ENCODE measurements at places on chromosomes 16 and 17.
A peak's percentile ranks its signal among the peaks of the same experiment; 100 is the strongest.

DNA sequence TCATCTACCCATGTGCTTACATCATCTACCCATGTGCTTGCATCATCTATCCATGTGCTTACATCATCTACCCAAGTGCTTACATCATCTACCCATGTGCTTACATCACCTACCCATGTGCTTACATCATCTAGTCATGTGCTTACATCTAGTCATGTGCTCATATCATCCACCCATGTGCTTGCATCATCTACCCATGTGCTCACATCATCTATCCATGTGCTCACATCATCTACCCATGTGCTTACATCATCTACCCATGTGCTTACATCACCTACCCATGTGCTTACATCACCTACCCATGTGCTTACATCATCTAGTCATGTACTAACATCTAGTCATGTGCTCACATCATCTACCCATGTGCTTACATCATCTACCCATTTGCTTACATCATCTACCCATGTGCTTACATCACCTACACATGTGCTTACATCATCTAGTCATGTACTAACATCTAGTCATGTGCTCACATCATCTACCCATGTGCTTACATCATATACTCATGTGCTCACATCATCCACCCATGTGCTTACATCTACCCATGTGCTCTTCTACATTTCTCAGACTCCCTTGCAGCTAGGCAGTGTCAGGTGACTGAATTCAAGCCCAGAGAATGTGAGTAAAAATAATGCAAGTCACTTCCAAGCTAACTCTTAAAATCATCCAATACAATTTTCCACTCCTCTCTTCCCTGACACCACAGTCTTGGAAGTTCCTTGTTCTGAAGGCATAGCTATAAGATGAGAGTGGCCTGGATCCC is 196.8 kb downstream of the CBLN1 start:
- DNase-seq = no peak

DNA sequence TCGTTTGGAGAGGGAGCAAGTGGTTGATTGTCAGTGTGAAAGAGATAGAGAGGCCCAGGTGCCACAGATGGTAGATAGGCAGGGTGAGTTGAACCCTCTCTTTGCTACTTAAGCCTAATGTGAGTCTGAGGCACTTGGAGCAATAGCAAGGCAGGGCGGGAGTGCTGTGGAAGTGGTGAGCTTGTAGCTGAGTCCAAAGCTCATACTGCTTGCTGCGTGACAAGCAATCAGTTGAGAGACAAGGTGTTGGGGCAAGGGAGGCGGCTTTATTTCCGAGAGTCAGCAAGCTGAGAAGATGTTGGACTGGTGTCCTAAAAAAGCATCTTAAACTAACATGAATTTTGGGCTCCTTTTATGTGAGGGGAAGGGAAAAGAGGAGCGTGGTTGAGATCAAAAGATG is 112.9 kb upstream of the ZKSCAN2 start:
- DNase-seq = no peak

DNA sequence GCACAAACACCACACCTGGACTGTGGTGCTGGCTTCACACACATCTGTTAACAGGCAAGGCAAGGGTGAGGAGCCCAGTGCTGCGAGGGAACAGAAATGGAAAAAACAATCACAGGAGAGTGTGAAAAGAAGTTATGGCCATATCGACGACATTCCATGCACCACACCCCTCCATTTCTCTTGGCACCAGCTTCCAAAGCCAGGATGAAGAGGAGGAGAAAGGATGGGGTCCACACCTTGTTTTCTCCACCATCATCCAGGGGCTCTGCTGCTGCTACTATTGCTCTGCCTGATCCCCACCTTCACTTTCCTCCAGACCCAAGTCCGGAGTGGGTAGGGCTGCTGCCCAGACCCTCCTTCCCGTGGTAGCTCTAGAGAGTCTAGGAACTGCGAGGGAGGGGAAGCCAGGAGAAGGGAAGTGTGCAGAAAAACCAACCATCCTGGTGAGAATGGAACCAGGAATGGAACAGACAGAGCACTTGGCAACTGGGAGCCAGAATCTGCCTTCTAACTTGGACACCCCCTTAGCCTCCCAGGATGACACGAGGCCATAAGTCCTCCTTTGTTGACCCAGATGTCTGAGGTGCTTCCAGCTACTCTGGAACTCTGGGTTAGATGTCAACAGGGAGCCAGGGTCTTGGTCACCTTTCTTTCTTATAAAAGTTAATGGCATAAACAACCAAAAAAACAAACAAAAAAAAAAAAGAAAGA is 1.2 kb upstream of the PROCA1 start:
- DNase-seq = no peak

DNA sequence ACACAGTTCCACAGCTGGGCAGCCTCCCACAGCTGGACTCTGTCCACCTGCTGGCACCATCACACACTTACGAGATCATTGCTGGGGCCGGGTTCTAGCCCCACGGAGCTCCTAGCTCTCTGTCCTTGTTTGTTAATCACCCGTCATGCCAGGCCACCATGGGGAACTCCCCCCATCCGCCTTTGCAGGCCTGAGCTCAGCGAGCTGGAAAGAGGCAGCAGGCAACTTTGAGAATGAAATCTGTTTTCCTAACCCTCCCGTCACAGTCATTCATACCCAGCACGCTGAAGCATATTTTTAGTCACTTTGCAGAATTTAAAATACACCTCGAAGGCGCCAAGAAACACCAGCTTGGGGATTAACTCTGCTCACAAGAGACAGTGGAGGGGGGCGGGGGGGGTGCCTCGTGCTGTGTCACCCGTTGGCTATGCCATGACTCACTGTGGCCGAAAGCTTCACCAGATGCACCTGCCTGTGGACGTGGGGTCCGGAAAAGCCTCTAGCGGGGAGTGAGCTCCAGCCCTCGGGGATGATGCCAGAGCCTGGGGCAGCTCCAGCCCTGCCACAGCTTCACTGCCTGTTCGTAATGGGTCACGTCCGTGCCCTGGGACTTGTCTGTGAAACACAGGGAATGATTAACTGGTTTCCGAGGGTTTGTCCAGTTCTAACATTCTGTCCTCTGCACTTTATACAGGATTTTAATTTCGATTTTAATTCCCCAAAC is 1.4 kb upstream of the SPNS2 start:
- DNase-seq = no peak

- DNase-seq = no peak
Measured at GRCh38 chr17:39198186-39198566, 707 bp upstream of the CACNB1 start.

DNA sequence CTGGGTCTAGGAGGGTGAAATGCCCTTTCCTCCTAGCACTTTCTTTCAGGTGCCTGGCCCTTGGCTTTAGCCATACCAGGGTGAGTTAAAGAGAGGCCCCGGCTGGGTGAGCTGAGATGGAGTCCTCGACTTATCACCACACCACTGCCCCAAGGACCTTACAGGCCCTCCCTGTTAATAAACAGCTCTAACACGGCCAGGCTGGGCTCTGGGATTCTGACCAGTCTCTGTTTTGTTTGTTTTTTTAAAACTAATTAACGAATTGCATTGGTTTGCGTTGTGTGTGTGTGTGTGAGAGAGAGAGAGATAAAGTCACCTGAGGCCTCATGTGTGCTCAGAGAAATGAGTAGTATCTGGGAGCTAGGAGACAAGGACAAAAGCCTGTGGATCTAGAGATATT is 14.3 kb downstream of the MYL4 start:
- no peak for DNase-seq

DNA sequence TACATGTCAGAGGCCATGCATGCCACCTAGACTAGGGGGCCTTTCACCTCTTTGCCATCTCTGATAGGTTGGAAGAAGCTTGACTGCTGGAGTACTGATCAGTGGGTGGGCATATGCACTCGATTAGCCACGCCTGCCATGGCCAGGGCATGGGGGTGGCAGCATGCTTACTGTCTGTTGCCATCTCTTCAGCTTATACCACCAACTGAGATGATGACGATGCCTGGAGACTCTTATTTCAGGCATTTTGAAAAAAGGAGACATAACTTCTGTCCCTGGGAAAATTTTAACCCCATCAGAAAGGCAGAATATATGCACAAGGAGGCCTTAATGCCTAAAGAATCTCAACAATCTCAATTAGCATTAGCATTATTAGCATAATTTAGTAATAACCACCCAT is 60.8 kb downstream of the MSI2 start:
- DNase-seq = no peak

- no peak for DNase-seq
Measured at GRCh38 chr17:82005701-82006348, 16.9 kb downstream of the CENPX start.

DNA sequence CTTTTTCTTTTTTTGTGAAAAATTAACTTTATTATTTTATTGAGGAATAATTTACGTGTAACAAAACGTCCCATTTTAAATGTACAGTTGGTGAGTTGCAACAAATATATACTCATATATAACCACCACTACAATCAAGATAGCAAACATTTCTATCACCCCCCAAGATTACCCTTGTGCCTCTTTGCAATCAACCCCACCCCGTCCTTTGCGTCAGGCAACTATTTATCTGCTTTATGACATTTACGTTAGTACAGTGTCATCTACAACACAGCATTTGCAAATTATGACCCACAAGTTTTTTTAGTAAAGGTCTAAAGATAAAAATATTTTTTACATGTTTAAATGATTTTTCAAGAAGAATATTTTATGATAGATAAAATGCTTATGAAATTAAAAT is 485.6 kb upstream of the SOX9 start:
- DNase-seq = no peak

- no peak for DNase-seq
Measured at GRCh38 chr17:15981208-15981607, 18.3 kb downstream of the ZSWIM7 start.

- no peak for DNase-seq
Measured at GRCh38 chr17:20235747-20236146, 226.6 kb downstream of the SPECC1 start.

- DNase-seq = peak; percentile 82
Measured at GRCh38 chr17:43907998-43908721, 824 bp upstream of the MPP2 start.

GRCh38 chr17:75249564-75249963 is 11.8 kb downstream of the GGA3 start:
- no peak for DNase-seq

- DNase-seq = no peak
Measured at GRCh38 chr17:77211681-77212080, 70.9 kb downstream of the SEC14L1 start.

DNA sequence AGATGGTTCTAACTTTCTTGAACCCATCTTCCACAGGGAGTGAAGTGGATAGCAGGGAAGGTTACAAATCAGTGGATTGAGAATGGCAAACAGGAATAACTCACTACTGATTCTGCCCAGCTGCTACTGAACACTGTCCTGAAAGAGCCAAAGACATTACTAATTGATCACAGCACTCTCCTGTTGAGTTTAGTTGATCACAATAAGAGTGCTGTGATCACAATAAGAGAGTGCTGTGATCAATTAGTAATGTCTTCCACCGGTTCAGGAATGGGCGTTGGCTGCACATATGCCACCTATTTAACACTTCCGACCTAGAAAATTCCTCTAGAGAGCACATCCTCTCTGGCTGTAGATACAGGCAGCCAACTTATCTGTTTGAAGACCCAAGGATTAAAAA is 11.4 kb downstream of the CFAP97D1 start:
- DNase-seq = peak; percentile 43

GRCh38 chr17:49031965-49032928 is 35.1 kb downstream of the IGF2BP1 start:
- peak; percentile 92 for DNase-seq

DNA sequence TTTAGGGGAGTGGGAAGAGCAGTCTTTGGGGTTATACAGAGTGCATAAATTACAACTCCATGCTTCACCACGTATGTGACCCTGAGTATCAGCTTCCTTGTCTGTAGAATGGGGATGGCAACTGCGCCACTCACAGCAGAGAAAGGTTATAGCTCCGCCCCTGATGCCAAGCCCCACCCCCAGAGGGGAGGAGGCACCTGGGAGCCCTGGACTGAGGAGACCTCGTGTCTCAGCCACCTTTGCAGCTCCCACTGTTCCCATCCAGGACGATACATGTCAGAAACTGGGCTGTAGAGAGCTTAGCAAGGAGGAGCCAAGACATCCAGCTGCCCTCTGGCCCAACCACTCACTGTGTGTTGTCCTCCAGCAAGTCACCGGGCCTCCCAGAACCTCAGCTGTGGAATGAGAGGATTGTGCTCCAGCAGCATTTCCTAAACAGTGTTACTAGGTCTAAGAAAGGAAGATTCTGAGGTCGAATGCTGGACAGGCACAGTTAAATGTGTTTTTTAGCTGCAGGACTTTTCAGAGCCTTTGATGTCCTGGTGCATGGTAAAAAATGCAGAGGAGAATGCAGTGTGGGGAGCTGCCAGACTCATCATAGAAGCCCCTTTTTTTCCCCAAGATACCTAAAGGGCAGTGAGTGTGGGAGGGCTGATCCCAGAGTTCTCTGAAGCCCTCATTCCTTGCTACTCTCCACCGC is 49.4 kb downstream of the BEAN1 start:
- DNase-seq = peak; percentile 44

DNA sequence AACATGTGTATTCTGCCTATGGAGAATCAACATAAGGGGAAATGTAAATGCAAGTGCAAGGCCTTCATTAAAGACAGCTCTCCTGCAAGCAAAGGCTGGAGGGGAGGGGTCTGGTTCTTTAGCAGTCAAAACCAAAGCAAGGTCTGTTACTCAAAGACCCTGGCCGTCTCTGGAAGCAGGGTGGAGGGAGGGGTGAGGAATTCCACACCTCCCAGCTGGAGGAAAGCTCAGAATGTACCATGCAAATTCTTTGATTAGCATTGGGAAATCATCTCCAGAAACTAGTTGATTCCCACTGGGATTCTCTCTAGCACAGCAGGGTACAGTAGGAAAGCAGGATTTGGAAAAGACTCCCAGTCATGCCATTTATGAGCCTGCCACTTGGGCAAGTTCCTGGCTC is 77.3 kb upstream of the ASIC2 start:
- no peak for DNase-seq

DNA sequence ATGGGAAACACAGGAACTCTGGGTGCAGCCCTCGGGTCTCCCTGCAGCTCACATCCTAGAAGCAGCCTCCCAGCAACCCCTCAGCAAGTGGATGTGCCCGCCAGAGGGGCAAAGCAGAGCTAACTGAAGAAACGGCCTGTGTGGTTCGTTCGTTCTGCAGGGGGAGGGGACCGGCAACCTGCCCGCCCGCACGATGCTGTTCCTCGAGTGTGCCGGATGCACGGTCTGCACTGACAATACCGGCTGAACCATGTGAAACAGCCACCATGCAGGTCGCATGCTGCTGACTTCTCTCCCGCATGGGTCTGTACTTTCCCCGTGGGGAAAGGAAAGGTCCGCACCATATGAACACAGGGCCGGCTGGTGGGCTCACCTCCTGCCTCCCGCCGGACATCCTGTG is 25.3 kb upstream of the C16orf95 start:
- no peak for DNase-seq
